ENCODE measurements at places on chromosomes 7 and 10. TPM values are rescaled to one million over a fixed set of nuclear protein-coding genes. Genes with fewer than 3 reads are reported as not detected.

DNA sequence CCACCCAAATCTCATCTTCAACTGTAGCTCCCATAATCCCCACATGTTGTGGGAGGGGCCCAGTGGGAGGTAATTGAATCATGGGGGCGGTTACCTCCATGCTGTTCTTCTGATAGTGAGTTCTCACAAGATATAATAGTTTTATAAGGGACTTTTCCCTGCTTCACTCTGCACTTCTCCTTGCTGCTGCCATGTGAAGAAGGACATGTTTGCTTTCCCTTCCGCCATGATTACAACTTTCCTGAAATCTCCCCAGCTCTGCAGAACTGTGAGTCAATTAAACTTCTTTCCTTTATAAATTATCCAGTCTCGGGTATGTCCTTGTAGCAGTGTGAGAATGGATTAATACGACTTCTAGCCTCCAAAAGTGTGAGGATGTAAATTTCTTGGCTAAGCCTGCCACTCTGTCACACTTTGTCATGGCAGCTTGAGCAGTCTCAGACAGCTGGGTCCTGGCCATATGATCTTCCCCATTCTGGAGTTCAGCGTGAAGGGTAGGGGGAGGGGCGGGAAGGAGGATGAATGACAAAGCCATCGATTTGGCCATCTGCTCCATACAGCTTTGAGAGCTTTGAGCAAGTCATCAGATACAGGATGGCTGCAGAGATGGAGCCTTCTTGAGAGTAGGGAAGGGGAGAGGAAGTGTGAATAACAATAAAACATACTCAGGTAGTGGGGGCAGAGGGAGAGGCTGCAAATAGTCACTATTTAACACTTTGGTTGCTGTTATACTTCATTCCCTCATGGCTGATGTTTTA is 19.1 kb upstream of the INPP5F start:
- DNase-seq, result no peak

- no peak for DNase-seq
Measured at GRCh38 chr10:97518301-97519043, 19.7 kb downstream of the UBTD1 start.

DNA sequence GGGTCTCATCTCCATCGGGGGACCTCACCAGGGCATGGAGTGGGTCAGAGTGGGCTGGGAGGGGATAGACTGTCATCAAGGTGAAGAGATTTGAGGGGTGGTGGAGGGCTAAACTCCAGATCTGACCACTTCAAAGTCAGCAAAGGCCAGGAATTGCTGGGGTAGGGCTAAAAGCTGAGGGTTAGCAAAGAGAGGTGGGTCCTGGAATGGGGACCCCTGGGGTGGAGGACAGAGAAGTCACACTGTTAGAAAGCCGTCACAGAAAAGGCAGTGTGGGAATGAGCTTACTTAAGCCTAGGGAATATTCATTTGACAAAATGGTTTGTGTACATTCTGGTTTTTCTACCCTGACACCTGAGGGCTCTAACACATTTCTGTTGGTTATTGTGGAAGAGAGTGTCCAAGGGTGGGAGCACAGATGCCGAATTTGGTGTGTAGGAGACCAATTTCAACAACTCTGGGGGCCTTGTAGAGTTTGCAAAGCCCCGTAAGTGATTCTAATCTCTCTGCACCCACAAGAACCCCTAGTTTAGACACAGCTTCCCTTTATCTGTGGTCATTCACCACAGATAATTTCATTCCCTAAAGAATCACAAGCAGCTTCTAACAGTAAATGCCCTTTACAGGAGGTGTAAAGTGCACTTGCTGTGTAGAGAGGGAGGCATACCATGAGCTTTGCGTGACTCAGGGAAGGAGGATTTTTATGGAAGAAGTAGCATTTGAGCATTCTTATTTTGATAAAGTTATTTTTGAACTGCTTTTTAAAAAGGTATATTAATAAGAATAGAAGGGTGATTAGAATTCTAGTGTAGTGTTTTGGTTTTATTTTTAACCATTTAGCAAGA is 6.4 kb downstream of the FBH1 start:
- DNase-seq, result no peak

TMEM120A gene
- 93.8 TPM for total RNA-seq

- DNase-seq, result no peak
Measured at GRCh38 chr7:41046221-41046761, 656.6 kb downstream of the INHBA start.

GRCh38 chr10:127989481-127990012 is 82.6 kb downstream of the PTPRE start:
- DNase-seq, result no peak

- DNase-seq, result peak; percentile 76
Measured at GRCh38 chr10:1364151-1364910, 308.1 kb downstream of the WDR37 start.

DNA sequence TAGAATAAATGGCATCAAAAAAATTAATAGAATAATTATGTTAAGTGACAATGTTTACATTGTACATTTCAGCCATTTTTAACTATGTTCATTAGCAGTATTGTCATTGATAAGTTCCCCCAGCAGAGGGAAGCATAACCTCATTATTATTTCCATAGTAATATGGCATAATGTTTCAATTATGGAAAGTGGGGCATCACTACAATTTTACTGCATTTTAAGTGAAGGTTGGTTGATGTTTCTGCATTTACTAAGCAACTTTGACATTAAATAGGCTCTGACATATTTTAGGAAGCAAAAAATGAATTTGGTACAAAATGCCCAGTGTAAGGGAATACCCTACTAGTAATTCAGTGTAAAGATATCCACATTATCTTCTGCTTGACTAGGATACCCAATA is 218.3 kb downstream of the SEMA3A start:
- no peak for DNase-seq

- no peak for DNase-seq
Measured at GRCh38 chr7:147052818-147053217, 936.2 kb downstream of the CNTNAP2 start.

KCND2 gene
- total RNA-seq, result 2.9 TPM

- DNase-seq, result no peak
Measured at GRCh38 chr10:43353495-43354329, 17.7 kb upstream of the FXYD4 start.

- DNase-seq, result no peak
Measured at GRCh38 chr7:130932667-130933432, 198.8 kb upstream of the KLF14 start.

DNA sequence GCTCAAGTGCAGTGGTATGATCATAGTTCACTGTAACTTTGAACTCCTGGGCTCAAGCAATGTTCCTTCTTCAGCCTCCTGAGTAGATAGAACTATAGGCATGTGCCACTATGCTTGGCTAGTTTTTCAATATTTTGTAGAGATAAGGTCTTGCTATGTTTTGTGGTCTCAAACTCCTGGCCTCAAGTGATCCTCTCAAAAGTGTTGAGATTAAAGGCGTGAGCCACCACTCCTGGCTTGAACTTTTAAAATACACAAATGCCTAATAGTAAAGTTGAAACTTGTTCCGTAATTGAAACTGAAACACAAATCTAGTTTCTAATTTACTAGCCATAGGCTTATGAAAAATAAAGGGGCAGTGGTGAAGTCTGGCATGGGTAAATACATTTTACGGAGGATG is 65.7 kb downstream of the AP3M1 start:
- no peak for DNase-seq

DNA sequence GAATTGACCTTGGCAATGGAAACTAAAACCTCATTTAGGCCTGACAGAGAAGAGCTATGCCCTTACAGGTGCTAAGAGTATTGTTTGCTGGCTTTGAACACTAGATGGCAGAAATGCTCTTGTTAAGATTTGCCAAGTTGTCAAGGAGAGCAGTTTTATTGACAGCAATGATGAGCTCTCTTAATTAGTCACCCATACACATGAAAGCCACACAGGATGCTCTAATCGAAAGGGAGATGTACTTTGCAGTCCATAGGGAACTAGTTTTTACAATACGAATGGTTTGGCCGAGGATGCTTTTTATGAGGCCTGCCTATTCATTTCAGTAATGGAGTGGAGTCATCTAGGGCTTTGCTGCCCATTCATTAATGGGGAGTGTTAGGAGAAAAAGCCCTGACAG is 45.4 kb upstream of the MBL2 start:
- no peak for DNase-seq

DNAH11 gene
- total RNA-seq, result 0.26 TPM

DNA sequence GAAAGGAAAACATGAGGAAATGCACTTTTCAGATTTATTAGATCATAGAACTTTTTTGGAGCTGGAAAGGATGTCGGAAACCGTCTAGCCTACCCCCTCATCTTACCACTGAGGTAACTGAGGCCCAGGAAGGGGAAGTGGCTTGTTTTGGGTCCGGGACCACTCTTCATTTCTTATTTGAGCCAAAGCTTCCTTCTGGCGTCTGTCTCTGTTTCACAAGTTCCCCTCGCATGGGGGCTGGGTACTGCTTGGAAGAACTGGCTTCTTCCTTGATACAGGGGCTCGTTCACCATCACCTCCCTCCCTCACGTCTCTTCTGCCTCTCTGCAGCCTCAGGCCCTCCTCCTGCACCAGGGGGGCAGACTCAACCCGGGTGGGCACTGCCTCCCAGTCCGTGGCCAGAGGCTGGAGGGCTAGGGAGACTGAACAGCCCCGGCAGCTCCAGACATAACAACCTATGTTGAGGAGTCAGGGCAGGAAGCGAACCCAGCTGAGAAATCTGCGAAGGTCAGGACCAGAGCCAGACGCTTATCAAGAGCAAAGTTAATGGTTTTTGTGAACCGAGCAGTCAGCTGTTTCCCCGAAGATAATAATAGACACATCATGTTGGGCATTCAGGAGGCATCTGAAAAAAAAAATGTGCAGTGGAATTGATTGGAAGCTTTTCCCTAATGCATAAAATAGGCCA is 12.9 kb downstream of the HTRA1 start:
- peak; percentile 71 for DNase-seq

GRCh38 chr10:132943058-132943790 is 854 bp upstream of the CFAP46 start:
- no peak for DNase-seq

DNA sequence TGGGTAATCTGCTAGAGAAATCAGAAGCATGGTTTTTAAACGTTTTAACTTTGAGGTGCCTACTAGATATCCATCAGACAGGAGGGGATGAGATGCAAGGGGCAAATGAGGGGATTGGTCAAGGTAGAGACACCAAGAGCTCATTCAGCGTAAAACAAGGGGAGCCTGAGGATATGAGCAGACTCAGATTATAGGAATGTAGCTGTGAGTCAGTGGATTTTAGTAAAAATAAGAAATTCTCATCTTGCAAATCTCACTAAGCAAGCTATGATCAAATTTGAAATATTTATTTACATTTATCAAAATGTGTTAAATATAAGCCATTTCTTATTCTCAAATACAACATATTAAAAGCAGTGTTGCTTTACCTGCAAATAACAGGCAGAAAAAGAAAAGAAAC is 21.4 kb upstream of the TFEC start:
- DNase-seq, result no peak

DNA sequence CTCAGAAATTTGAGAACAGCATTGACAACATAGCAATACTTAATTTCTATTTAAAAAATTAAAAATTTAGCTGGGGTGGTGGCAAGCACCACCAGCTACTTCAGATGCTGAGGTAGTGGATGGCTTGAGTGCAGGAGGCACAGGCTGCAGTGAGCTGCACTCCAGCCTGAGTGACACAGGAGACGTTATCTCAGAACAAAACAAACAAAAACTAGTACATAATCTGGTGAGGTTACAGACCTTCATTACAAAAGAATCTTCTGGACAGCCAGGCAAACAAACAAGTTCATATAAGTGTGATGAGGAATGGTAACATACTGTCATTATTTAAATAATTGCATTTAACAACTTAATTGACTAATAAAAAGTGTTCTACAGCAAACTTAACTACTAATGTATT is 77.0 kb upstream of the OIT3 start:
- no peak for DNase-seq
